ENCODE measurements at places on chromosomes 2 and 18.

DNA sequence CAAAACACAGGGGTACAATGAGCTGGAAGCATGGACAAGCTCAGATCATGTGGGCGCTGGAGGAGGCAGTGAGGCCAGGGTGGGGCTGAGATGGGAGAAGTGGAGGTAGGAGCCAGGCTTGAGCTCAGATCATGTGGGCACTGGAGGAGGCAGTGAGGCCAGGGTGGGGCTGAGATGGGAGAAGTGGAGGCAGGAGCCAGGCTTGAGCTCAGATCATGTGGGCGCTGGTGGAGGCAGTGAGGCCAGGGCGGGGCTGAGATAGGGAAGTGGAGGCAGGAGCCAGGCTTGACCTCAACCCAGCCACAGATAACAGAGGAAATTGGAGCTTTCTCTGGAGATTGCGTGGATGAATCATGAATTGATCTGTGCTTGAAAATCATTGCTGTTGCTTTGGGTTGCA lies 48.3 kb upstream of the TMEM18 start:
- DNase-seq, result no peak

DNA sequence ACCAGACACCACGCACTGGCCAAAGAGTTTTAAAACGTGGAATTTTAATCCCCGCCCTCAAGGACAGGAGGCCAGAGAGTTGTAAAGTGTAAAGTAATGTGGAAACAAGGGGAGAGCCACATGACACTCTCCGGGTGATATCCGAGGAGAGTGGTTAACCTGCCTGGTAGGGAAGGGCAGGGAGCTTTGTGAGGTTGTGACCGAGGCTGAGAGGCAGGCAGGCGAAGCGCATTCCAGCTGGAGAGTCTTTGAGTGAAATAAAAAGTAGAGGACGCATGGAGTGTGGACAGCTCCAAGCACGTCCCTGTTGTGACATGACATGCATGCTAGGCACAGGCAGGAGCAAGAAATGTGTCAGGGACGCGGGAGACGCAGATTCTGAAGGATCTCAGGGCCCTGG lies 539.5 kb downstream of the RNF144A start:
- DNase-seq, result no peak

DNA sequence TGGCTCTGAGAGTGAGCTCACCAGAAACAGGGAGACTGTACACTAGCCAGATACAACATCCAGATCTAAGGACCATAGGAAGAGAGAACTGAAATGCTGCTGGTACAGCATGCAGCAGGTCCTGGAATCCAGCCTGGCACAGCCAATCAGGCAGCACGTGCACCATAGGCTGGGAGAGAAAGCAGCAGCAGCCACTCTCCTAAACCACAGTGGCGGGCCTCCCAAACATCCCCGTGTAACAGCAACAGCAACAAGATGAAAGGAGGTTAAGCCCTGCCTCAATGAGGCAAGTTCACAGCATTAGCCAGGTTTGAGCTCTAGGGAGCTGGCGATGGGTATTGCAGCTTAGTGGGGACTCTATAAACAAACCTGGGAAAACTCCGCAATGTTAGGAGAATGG lies 192.0 kb downstream of the EPHA4 start:
- no peak for DNase-seq

- DNase-seq, result no peak
Observed at GRCh38 chr2:11949732-11950523, 203.5 kb downstream of the LPIN1 start.

- no peak for DNase-seq
Observed at GRCh38 chr18:23114171-23114881, 21.0 kb upstream of the CABLES1 start.

DNA sequence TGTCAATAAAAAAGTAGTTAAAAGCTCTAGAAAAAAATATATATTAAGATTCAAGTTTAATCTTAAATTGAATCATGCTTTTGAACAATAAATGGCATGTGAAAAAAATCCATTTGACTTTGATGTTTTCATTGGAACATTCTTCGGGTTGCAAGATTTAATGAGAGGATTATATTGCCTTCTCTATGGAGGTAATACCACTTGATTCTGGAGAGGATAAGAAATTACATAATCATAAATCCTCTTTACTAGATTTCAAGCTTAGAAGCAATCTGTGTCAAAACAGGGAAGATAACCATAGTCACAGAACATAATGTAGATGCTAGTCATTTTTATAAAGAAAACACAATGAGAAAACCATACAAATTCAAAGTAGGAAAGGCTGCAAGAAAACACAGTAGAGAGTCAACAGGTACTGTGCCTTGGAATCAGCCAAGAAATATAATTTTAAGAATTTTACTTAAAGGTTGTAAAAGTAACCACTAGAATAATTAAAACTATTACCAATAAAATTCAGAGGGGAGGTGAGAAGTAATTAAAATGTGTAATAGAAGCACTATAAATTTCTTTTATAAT lies 18.7 kb upstream of the MAPRE2 start:
- DNase-seq, result no peak

DNA sequence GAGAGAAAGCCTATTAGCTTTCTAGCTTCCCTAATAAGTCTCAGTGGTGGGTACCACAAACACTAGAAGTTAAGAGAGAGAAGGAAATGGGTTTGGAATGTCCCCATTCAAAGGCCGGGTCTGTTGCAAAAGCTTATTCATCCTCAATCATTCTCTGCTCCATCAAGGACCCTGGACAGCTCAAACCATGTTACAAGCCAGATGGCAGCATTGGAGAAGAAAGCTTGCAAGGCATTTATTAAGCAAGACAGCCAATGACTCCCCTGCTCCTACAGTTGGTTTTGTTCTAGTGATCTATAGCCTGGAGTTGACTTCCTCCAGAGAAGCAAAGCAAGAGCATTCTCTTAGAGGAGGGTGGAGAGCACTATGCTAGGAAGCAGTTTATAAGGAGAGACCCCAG lies 86.9 kb upstream of the LMAN1 start:
- no peak for DNase-seq

DNA sequence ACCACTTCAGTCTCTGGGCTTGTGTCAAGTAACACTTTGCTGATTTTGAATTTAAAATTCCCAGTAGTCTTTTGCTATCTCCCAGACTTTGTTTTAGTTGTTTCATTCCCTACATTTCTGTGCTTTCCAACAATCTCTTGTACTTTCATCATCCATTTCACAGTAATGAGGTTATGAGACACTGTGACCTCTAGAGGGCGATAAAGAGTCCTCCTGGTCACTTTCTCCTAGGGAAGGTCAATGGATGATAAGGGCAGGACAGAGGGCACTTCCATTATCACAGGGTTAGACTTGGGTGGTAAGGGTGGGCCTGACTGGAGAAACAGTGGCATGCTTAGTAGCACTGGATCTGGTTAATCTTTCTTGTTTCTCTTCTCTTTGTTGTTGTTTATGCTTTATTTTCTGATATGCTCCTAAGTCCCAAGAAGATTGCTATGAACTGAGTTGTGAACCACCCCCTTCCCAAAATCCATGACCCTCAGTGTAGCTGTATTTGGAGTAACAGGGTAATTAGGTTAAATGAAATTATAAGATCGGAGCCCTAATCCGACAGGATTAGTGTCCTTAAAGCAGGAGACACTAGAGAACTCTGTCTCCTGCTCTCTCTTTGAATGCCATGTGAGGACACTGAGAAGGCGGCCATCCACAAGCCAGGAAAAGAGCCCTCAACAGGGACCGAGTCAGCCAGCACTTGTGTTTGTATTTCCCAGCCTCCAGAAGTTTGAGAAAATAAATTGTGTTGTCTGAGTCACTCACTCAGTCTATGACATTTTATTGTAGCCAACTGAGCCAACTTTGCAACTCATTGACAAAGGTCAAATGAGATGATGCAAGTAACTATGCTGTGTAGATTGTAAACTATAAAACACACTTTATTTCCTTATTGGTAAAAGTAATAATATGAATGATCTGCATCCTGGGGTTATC lies 779.2 kb downstream of the CNTNAP5 start:
- DNase-seq, result no peak

DNA sequence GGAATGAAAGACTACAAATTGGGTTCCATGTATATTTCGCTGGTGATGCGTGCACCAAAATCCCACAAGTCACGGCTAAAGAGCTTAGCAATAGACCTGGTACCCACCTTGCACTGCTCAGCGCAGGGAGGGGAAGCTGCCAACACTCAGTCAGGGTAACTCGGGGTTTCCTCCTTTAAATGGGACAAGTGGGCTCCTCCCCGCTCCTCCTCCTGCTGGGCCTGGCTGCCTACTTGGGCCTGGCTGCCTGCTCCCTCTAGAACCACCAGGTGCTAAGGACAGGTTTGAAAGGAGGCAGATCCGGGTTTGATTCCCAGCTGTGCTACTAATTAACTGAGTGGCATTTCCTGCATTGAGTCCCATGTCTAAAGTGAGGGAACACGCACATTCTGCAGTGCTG lies 23.4 kb downstream of the MYO7B start:
- no peak for DNase-seq

- DNase-seq, result no peak
Observed at GRCh38 chr2:220046507-220046906, 419.1 kb downstream of the SLC4A3 start.

GRCh38 chr2:240131941-240132650 lies 4.0 kb downstream of the COPS9 start:
- no peak for DNase-seq

DNA sequence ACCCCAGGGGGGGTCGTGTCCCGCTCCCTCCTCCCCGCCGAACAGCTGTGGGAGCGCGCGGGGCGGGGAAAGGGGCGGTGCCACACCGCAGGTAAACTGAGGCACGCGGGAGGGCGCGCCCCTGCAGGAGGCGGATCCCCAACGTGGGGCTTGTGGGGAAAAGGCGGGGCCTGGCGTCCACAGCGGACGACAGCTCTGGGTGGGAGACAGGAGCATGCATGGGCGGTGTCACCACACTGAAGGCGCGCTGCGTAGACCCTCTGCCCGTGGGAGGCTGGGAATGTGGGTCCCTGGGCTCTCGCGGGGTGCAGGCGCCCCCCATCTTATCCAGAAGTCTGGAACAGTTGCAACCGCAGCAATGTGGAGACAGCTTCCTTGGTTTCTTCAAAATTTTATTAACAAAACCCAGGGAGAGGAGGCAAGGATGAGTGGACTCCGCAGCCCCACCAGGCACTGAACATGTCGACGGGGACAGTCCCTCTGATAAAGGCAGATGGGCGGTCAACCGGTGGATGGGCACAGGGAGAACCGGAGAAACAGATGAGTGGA lies 723 bp upstream of the MBD1 start:
- DNase-seq, result no peak

- peak; percentile 58 for DNase-seq
Observed at GRCh38 chr2:97718051-97718882, 4.9 kb downstream of the ZAP70 start.

Data from stimulated activated CD8-positive, alpha-beta memory T cell treated with anti-CD3 and anti-CD28 coated beads, Interleukin-4, amount 100 ng/mL, for 1 hour (primary cell).